ENCODE measurements at places on chromosomes 13 and 19.
A peak's percentile ranks its signal among the peaks of the same experiment; 100 is the strongest.

DNA sequence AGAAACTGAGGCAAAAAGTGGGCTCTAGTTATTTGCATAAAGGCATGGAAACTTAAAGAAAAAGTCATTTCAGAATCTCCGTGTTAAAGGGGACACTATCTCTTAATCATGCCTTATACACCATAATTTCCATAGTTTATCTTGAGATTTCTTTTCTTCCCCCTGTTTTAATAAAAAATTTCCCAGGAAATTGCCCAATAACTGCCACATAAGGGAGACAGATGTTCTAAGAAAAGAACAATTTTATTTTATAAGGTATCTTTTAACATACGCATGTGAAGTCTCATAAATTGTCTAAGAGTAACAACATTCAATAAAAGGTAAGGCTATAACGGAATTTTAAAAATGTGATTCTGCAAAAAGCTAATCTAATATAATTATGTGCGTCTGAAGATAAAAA is 371.3 kb downstream of the IRS2 start:
- DNase-seq: no peak

DNA sequence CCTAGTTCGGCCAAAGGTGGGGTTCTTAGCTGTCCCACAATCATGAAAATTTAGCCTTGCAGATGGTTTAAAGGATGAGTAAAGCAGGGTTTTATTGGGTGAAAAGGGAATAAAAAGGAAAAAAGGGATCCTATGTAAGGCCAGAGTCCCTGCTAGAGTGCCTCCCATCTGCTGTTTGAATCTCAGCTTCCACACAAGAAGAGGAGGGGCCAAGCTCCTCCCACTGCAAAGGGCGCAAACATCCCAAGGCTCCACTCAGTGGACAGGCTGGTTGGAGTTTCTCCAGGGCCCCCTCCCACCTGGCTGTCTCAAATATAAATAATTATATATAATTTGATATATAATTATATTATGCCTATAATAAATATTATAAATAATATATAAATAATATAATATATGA is 1272.1 kb upstream of the PCDH20 start:
- no peak for DNase-seq

- DNase-seq: no peak
Observed at GRCh38 chr13:114130131-114130836, 2.1 kb downstream of the RASA3 start.

DNA sequence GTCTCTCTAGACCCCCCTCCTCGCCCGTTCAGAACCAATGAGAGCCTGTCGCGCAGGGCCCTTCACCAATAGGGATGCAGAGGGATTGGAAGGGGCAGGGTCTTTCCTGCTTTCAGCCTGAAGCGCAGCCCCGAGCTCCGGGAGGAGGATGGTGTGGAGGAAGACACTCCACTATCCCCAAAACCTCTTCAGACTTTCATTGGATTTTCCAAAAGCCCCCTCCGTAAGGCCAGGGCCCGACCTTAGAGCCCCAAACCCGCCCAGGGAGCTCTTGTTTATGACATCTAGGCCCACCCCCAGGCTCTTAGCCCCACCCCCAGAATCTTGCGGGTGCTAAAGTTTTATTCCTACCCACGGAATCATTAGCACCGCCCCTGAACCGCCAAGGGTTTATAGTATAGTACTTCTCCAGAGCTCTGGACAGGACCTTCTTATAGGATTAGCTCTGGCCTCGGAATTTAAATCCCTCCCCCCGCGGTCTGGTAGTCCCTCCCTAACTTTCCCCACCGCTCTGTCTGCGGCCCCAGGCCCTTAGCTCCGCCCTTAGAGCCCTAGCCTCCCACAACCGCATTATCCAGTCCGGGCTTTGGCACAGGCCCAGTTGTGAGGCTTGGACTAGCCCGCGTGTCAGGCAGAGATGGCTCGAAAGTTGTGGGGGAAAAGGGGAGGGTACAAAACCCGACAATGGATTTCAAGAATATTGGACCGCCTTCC is 6.6 kb upstream of the EML2 start:
- DNase-seq: peak; percentile 80

GRCh38 chr13:50355797-50356196 is 340.6 kb downstream of the KCNRG start:
- no peak for DNase-seq

GRCh38 chr19:6047741-6048251 is 62.5 kb downstream of the RFX2 start:
- DNase-seq: no peak

All from D721Med (cell line).